ENCODE measurements at places on chromosomes 12 and 14. TPM values are rescaled to one million over a fixed set of nuclear protein-coding genes. Genes with fewer than 3 reads are reported as not detected.

DNA sequence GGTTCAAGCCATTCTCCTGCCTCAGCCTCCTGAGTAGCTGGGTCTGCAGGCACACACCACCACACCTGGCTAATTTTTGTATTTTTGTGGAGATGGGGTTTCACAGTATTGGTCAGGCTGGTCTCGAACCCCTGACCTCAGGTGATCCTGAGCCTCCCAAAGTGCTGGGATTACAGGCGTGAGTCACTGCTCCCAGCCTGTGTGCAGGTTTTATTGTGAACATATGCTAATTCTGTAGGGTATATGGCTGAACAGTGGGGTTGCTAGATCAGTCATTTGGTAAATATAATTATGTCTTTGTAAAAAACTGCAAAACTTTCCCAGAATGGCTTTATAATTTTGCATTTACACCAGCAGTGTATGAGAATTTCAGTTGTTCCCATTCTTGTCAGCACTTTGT is 85.9 kb downstream of the RCOR1 start:
- DNase-seq = no peak

DNA sequence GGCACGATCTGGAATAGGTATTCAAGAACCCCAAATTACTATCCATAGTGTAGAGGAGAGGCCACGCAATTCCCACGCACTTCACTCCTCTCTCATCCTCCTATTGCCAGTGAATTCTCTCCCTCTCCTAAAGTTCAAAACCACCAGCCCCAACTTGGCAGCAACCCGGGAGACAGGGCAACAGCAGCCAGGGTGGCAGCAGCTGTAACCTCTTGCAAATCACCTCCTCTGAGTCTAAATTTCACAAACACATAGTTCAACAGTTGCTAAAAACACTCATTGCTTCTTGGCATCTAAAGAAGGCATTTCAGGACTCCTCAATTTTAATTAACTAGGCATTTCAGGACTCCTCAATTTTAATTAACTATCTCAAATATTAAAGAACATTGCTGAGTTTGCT is 37.7 kb upstream of the MANSC4 start:
- no peak for DNase-seq

CD4 gene
- polyA plus RNA-seq = 11.7 TPM

MYF6 gene
- polyA plus RNA-seq = not detected

DNA sequence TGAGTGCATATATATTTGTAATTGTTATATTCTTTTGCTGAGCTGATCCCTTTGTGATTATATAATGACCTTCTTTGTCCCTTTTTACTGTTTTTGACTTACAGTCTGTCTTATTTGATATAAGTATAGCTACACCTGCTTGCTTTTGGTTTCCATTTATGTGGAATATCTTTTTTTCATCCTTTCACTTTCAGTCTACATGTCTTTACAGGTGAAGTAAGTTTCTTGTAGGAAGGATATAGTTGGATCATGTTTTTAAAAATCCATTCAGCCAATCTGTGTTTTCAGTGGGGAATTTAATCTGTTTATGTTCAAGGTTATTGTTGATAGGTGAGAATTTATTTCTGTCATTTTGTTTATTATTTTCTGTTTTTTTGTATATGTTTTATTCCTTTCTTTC is 12.1 kb downstream of the GZMH start:
- no peak for DNase-seq

TROAP gene
- 1.9 TPM for polyA plus RNA-seq

DNA sequence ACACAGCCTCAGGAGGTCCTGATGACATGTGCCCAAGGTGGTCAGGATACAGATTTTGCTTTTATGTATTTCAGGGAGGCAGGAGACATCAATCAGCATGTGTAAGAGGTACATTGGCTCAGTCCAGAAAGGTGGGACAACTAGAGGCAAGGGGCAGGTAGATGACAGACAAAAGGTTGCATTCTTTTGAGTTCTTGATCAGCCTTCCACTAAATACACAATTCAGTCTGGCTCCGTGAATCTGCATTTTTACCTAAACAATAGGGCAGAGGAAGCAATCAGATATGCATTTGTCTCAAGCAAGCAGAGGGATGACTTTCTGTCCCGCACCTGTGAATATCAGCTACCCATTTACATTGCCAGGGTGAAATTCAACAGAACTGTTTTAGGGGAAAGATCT is 178.6 kb downstream of the KSR2 start:
- DNase-seq = no peak
